ENCODE measurements at places on chromosomes 1 and 21. TPM values are rescaled to one million over a fixed set of nuclear protein-coding genes. Genes with fewer than 3 reads are reported as not detected.

Gene CNIH3
- 4.4 TPM for total RNA-seq

Gene LDLRAD1
- not detected for total RNA-seq

GRCh38 chr1:43427941-43428340, 25.8 kb downstream of the HYI start:
- no peaks in the 10 kb centered on the region for H3K36me3 ChIP-seq
- H3K27ac ChIP-seq: no peak overlapping the region
- H3K4me3 ChIP-seq: no peak overlapping the region
- no peaks in the 10 kb centered on the region for H3K27me3 ChIP-seq

GRCh38 chr1:158830074-158830677, 975 bp upstream of the MNDA start:
- no peak overlapping the region for H3K4me3 ChIP-seq
- no peaks in the 10 kb centered on the region for H3K27me3 ChIP-seq
- peaks cover 11% of the 10 kb centered on the region for H3K36me3 ChIP-seq
- no peak overlapping the region for H3K27ac ChIP-seq
- no peaks in the 10 kb centered on the region for H3K4me1 ChIP-seq
- DNase-seq: no peak

GRCh38 chr1:51270751-51271150, 34.7 kb downstream of the RNF11 start:
- no peak for DNase-seq
- H3K27ac ChIP-seq: no peak overlapping the region
- H3K4me3 ChIP-seq: no peak overlapping the region
- no peaks in the 10 kb centered on the region for H3K36me3 ChIP-seq
